ENCODE measurements at places on chromosomes 2 and 18.
A peak's percentile ranks its signal among the peaks of the same experiment; 100 is the strongest.

DNA sequence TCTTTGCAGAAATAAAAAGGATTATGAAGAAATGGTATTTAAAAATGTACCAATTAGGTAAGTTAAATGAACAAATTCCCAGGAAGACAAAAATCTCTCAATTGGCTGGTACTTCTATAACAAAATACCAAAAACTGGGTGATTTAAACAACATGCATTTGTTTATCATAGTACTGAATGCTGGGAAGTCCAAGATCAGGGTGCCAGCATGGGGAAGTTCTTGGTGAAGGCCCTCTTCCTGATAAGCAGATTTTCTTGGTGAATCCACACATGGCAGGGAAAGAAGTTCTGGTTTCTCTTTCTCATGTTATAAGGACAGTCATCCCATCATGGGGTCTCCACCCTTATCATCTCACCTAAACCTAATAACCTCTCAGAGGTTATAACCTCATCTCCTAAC, 271.6 kb upstream of the SETBP1 start:
- DNase-seq, result peak; percentile 2

GRCh38 chr2:10423400-10423774, 24.7 kb downstream of the ODC1 start:
- DNase-seq, result no peak

DNA sequence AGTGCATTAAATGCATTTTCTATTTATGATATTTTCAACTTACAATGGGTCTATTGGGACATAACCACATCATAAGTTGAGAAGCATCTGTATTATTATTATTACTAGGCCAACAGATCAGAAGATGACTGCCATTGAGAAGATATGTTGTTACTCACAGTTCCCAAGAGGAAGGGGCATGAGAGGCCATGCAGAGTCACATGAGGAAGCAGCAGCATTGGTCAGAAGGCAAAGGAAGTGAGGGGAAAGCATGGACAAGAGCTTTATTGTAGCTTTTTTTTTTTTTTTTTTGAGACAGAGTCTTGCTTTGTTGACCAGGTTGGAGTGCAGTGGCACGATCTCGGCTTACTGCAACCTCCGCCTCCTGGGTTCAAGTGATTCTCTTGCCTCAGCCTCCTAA, 66.2 kb upstream of the LCLAT1 start:
- DNase-seq, result peak; percentile 11

GRCh38 chr2:106552921-106553320, 65.8 kb downstream of the CD8B2 start:
- peak; percentile 41 for DNase-seq

- peak; percentile 14 for DNase-seq
These were observed 35.4 kb downstream of the PROC start for GRCh38 chr2:127453392-127454171.

DNA sequence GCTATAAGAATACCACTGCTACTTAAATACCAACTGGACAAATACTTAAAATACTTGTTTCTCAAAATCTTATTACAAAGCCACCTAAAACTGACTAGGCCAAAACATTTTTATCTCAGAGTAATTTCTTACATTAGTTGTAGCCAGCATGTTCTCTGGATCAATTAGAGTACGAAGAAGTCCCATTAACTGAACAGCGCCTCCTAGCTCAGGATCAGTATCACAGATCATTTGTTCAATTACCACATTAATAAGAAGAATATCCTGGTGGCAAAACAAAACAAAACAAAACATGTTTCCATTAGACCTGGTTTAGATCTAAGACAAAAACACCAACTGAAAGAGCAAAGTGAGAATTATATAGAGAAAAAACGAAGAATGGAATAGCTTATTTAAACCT, 36.0 kb downstream of the PPP4R3B start:
- peak; percentile 20 for DNase-seq

DNA sequence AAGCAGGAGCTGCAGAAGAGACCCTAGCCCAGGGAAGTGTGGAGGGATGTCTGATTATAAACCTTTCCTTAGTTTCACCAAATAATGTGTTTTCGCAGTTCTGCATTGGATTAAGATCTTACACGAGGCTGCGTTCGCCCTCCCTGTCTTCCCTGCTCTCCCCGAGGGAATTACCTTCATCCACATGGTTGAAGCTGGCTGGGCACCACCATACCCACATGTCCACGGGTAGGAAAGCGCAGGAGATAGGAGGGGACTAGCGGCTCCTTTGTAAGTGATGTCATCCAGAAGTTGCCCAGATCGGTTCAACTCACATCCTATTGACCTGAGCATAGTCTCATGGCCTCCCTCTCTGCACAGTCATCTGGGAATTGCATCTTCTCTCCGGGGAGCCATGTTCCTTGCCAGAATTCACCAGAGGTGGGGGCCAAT, 1.1 kb downstream of the TTL start:
- peak; percentile 41 for DNase-seq

DNA sequence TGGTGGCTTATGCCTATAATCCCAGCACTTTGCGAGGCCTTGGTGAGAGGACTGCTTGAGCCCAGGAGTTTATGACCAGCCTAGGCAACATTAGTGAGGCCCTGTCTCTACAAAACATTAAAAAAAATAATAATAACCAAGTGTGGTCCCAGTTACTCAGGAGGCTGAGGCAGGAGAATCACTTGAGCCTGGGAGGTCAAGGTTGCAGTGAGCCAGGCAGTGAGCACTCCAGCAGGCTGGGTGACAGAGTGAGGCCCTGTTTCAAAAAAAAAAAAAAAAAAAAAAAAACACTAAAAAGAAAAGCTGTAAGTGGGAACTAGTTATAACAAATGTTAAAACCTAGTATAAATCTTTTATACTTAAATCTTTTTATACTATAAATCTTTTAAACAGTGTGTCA, 146.2 kb upstream of the ITGA4 start:
- DNase-seq, result no peak

DNA sequence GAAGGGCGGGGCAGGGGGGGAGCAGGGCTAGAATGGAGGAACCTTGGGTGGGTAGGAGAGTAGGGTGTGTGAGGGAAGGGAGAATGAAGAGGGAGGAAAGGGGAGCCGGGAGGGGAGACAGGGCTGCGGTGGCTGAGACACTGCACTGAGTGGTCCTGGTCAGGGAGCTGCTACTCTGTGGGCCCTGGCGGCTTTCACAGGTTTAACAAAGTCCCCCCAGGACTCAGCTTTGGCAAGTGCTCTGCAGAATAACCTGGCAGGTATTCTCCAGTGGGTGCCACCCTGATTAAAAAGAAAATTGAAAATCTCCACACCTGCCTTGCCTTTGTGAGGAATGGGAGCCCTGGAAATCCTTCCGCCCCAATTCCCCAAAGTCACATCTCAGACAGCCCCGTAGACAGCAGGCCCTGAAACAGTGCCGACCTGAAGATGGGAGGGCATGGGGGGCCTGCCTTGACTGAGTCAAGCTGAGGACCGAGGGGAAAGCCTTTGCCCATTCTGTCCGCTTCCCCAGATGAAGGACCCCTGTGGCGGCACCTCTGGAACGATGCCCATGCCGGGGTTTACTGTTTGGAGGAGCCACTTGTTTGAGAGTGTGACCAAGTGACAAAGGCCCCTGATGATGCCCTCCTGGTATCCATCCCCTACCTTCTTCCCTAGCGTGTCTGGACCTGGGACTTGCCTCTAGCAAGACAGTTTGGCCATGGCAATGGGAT, 43.6 kb upstream of the OTOS start:
- DNase-seq, result no peak

DNA sequence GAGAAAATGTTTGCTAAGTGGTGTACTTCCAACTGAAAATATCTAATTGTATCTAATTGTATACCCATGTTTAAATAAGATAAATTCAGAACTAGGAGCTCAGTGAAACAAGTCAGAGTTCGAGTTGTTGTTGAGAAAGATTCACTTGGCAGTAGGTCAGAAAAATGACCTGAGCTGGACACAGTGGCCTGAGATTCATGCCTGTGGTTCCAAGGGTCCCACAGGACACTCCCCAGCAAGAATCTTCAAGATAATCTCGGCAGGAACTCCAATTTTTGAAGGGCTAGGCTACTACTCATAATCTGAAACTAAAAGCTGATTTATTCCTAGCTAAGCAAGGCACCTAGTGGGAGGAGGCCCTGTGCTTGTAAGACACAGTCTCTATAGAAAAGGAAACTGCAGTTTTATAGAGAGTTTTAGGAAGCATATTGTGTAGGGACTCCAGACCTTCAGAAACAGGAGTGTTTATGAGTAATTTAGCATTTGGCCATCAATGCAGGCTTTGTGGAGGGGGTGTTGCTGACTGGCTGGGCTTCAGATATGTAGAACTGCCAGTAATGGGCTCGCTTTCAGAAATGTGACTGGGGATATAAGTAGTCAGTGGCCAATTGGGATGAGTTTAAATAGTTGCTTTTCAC, 43.2 kb downstream of the SP140 start:
- peak; percentile 15 for DNase-seq

DNA sequence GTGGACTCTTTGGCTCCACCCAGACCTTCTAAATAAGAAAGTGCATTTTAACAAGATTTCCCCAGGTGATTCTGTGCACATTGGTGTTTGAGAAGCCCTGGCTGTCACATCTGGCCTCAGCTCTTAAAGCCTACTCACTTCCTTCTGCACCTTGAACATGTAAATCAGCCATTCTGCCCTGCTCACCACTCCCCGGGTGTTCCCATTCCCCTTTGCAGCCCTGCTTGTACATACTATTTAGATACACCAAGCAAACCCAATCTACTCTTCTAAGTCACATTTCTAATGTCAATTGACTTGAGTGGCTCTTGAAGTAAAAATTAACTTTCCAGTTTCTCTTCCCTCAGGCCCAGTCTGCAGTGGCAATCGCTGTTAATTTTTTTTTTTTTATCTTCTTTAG, 13.1 kb upstream of the SCN1A start:
- DNase-seq, result no peak

GRCh38 chr2:229340086-229340760, 69.1 kb upstream of the PID1 start:
- DNase-seq, result peak; percentile 43

DNA sequence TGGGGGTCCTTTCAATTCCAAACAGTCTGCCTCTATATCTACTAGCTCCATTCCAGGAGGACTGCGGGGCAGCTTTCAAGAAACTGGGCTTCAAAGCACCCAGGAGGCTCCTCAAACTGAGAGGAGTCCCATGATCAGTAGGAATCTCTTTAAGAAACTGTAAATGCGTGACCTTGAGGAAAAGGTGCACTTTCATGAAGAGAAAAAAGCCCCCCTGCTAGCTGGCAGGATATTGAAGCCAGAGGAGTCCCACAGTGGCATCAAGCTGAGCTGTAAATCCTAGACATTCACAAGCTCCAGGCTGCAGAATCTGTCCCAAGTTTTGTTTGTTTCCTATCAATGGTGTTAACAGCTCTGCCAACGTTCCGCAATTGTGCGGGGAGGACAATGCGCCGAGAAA, 790.1 kb downstream of the SLC4A3 start:
- DNase-seq, result no peak

DNA sequence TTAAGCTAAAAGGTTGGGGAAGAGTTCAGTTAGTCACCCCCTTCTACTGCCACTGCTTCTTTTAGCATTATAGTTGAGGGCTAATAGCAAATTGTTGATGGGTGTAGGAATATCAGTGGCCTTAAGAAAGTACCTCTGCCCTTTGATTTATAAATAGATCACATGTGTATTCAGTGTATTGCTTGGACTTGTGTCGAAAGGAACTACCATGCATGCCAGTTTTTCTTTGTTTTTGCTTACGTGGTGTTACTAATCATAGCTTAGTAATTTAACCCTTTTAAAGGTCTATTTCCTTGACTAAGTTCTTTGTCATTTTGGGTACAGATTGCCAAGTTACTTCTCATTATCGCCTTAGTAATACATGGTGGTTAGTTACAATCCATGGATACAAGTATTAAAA, 85.6 kb downstream of the MIB1 start:
- no peak for DNase-seq

DNA sequence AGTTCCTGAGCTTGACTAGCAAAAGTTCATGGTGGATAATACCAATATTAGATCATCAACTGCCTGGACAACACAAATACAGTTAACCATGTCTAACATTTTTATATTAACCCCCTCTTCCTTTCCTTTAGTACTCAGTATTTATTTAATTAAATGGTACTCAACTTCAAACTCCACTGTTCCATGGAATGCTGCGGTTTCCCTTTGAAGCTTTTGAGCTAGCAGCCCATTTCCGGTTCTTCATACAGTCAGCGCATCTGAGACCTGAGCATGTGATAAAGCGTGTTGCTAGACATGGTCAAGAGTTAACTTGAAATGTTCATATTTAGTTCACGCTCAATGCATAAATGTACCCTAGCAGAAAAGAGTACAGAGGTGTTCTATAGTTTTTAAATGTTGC, 278.4 kb downstream of the ALPK2 start:
- DNase-seq, result no peak
